Mesenteric fat pad (tissue), 1 donor: ENCODE measurements at places on chromosomes 11 and 22. TPM values are rescaled to one million over a fixed set of nuclear protein-coding genes. Genes with fewer than 3 reads are reported as not detected.

WT1 gene
- total RNA-seq = 8.5 TPM

MGAT3 gene
- total RNA-seq = 43.8 TPM

DNA sequence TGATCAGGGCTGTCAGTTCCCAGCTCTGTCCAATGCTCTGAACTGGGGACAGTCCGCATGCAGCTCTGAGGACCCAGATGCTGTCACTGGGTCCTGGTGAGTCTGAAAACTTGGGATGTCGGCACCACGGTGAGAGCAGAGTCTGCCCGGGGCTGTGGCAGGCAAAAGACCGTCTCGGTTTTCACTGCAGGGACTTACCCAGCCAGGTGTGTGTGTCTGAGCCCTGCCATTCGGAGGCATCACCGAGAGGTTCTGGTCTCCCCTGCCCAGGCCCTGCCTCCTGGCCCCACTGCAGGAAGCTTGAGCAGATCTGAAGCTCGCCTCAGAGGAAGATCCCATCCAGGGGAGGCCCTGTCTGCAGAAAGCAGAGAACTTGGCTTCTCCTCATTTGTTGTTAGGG lies 5.2 kb downstream of the TP53AIP1 start:
- DNase-seq = no peak

CRACR2B gene
- 6.8 TPM for total RNA-seq

MRGPRX4 gene
- not detected for total RNA-seq

TRIM66 gene
- total RNA-seq = 7.8 TPM

SEPTIN5 gene
- total RNA-seq = 7.0 TPM

DNA sequence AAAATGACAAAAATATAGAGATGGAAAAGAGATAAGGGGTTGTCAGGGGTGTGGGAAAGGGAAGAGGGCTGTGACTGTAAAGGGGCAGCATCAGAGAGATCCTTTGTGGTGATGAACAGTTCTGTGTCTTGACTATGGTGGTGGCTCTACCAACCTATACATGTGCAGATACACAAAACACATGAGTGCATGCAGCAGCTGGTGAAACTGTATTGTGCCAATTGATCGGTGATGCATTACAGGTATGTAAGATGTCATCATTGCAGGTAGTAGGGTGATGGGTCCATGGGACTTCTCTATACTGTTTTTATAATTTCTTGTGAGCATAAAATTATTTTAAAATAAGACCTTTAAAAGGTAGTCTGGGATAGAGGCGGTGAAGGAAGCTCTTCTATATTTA lies 24.1 kb upstream of the ZDHHC13 start:
- DNase-seq = no peak

- DNase-seq = no peak
Measured at GRCh38 chr22:38712486-38713207, 6.9 kb downstream of the GTPBP1 start.

GRCh38 chr22:50502628-50503474 lies 4.7 kb downstream of the LMF2 start:
- no peak for DNase-seq

DNA sequence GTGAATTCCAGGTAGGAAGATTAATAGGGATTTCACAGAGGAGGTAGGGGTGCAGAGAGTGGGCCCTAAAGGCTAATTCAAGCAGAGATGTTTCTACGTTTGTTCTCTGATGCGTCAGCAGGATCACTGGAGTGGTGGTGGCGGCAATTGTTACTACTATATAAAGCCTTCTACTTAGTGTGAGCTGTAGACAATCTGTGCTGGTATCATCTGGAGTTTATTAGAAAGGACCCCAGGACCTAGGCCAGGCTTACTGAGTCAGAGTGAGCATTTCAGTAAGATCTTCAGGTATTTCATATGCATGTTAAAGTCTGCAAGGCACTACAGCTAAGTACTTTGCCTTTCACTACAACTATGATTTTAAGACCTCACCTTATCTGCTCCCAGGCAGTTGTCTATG lies 59.5 kb downstream of the USP35 start:
- no peak for DNase-seq

- DNase-seq = peak; percentile 92
Measured at GRCh38 chr11:76721755-76722677, 51.5 kb upstream of the LRRC32 start.

UBQLN3 gene
- total RNA-seq = 0.22 TPM

GRCh38 chr11:101126551-101127196 lies 2.9 kb downstream of the PGR start:
- DNase-seq = no peak

MMP7 gene
- 2.5 TPM for total RNA-seq

DNA sequence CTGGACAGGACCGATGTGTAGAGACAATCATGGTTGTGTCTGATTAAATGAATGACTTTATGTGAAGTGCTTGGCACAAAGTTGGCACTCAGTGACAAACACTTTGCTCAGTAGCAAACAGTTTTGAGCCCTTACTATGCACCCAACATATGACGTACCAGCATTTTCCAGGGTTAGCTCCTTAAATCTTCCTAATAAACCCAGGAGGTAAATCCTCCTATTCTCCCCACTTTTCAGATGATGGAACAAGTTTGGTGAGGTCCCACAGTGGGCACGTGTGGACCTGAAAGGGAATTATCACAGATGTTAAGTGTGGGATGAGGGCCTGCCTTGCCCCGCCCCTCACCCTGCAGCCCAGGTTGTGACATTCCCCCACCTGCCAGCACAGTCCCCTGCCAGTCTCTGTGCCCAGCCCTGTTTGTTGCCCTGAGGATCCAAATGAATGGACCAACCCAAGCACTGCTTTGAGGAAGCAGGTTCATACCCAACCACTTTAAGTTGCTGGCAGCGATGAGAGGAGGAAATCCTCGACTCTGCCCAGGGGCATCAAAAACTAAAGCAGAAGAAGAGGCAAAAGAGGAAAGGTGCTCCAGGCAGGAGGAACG lies 6.6 kb upstream of the CARD10 start:
- no peak for DNase-seq

MAPK8IP2 gene
- total RNA-seq = 0.58 TPM

GRCh38 chr11:78940500-78941225 lies 366.0 kb upstream of the NARS2 start:
- DNase-seq = no peak

DNA sequence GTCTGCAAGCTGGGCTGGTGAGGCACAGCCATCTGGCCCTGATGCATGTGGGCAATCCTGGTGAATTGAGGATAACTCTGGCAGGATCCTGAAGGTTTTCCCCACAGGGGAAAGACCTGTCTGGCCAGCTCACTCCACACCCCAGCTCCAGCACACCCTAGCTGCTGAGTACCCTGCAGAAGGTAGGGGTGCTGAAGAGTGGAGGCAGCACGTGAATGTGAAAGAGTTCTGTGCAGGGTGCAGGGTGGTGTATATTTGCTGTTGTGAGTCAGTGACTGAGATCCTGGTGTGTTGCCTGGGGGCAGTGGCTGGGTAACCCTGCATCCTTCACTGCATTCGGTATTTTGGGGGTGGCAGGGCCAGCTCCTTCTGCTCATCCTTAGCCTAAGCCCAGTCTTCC lies 22.4 kb downstream of the DGAT2 start:
- no peak for DNase-seq

HEPN1 gene
- not detected for total RNA-seq

KRTAP5-2 gene
- total RNA-seq = not detected

- DNase-seq = no peak
Measured at GRCh38 chr11:78772186-78772585, 197.5 kb upstream of the NARS2 start.

GRCh38 chr22:19876941-19877625 lies 22.4 kb upstream of the GNB1L start:
- DNase-seq = no peak

OR5P2 gene
- total RNA-seq = not detected

DNA sequence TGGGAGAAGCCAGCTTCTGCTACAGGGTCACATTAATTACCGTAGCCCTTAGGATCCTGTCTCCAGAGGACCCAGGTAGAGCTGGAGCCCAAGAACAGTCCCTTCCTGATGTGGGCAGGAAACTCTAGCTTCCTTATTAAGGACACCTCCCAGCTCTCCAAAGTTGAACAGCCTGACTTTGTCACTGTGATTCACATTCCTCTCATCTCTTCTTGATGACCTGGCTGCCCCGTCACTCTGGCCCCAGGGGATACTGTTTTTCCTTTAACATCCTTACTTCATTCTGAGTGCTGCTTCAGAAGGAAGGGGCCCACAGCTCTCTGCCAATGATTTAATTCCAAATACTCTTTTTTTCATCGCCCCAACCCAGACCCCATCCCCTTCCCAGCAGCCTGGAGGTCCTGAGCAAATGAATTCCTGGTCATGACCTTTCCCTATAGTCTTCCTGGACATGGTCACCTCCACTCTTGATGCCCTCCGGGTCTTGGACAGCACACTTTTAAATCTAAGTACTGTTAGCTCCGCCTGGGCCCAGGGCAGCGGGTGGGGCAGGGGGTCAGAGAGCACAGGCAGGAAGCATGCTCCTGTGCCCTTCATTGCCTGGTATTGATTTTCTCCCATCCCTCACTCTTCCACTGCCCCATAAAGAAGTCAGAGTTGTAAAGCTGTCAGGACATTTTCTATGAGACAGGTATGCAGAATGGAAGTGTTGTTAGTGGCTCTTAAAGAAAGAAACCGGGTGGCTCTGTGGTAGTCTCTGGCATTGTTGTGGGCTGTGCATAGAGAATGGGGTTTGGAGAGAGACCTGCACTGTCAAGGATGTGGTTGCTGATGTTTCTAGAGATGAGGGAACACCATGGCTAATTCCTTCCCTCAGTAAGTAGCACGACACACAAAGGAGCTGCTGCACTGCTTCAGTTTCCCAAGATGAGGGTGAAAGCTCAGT lies 22.3 kb upstream of the SPON1 start:
- no peak for DNase-seq

DNA sequence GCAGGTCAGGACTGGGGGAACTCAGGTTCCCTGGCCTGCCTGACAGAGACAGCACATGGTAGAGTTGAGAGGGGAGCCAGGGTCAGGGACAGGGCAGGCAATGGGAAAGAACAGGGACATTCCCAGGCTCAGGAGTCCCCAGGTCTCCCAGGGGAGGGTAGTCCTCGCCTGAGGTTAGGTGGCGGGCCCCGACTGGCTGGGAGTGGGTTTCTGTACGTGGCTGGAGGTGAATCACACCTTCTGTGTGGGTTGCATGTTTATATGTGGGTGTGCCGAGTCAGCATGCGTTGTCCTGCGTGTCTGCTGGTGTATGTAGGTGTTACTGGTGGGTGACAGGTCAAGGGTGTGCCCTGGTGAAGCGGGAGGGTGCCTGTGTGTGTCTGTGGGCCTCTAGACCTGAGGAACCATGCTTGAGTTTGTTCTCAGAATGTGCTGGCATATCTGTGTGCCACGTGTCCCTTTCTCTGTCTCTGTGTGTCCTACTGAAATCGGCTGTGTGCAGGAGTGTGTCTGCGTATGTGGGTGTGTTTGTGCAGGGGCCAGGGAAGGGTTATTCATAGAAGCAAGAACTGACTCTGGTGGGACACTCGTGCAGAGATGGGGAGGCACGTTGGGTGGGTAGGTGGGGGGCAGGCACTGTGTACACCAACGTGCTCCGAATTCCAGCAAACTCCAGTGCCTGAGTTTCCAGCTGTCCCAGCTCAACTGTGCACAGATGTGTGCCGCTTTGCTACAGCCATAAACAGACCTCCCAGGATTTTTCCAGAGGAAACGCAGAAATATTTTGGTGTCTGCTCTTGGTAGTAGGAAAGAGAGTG lies 23.8 kb upstream of the OAF start:
- DNase-seq = peak; percentile 78
